ENCODE measurements at places on chromosomes 11 and 22.

GRCh38 chr11:35011389-35011788, 95.0 kb downstream of the PDHX start:
- no peak for DNase-seq

DNA sequence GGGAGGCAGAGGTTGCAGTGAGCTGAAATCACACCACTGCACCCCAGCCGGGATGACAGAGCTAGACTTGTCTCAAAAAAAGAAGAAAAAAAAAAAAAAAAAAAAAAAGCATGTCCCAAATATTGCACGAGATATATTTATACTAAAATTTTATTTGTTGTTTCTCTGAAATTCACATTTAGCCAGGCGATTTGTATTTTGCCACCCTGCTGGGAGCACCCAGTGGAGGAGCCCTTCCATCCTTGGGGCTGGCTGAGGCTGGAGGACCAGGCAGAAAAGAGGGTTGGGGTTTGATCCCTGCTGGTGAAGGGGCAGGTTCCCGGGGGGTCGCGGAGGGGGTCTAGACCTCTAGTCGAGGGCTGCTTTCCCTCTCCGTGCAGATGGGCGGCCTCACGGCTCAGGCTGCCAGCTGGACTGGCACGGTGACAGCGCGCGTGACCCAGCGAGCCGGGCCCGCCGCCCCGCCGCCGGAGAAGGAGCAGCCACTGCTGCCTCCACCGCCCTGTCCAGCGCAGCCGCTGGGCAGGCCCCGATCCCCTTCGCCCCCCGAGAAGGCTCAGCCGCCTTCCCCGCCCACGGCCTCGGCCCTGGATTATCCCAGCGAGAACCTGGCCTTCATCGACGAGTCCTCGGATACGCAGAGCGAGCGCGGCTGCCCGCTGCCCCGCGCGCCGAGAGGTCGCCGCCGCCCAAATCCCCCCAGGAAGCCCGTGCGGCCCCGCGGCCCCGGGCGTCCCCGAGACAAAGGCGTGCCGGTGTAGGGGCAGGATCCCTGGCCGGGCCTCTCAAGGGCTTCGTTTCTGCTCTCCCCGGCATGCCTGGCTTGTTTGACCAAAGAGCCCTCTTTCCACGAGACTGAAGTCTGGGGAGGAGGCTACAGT, 952 bp upstream of the CATSPERZ start:
- DNase-seq, result no peak

- no peak for DNase-seq
Observed at GRCh38 chr11:32266601-32267000, 168.7 kb downstream of the WT1 start.

DNA sequence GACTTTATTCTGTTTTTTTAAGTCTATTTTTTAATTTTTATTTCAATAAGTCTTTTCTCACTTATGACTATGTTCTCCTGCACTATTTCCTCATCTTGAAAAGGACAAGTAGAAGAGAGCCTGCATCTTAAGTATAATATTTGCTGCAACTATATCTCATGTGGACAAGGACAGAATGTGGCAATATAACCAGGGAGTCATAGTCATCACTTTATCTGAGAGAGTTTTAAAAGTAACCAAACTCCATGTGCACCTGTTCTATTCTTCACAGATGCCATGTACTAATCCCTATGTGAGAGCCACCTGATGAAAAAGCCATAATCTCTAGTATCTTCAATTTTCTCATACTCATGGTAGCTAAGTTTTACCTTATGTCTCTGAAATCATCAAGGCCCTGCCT, 104.2 kb upstream of the SOX6 start:
- no peak for DNase-seq

DNA sequence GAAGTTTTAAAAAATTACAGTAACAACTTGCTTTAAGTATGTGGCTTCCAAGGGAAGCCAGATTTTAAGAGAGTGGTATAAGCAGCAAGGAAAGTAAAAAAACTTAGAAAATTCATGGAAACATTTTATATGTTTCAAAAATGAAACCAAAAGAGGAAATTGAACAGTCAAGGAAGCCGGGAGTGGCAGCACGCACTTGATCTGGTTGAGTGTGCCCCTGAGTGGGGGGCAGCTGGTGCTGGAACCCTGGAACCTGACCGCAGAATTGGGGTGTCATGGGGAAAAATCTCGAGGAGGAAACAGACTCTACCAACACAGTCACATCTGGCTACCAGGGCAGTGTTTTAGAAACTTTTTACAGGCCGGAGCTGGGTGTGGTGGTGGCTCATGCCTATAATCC, 14.0 kb downstream of the MICALL1 start:
- no peak for DNase-seq

DNA sequence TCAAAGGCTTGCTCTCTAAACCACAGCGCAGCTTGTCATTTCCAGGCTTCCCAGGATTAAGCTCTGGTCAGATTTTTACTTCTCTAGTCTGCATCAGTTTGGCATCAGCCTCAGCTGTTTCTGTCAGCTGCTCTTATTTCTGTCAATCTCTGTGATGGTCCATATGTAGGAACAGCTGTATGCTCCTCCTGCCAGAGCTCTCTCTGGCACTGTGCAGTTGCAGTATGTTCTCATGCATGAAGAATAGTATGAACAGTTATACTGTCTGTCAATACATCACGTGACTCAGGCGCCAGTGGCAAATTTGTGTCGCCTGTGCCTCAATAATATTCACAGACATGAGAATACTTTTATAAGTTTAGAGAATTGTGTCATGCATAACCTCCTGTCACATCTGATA, 6.7 kb downstream of the OR6M1 start:
- DNase-seq, result no peak

Measured in stimulated activated CD4-positive, alpha-beta T cell treated with anti-CD3 and anti-CD28 coated beads, Interleukin-12 subunit alpha, Interleukin-12 subunit beta, amount 100 ng/mL, for 24 hours (primary cell).